Omental fat pad (tissue), 4 donors: ENCODE measurements at places on chromosomes 11 and 22. TPM values are rescaled to one million over a fixed set of nuclear protein-coding genes. Genes with fewer than 3 reads are reported as not detected.
A peak's percentile ranks its signal among the peaks of the same experiment; 100 is the strongest.

DNA sequence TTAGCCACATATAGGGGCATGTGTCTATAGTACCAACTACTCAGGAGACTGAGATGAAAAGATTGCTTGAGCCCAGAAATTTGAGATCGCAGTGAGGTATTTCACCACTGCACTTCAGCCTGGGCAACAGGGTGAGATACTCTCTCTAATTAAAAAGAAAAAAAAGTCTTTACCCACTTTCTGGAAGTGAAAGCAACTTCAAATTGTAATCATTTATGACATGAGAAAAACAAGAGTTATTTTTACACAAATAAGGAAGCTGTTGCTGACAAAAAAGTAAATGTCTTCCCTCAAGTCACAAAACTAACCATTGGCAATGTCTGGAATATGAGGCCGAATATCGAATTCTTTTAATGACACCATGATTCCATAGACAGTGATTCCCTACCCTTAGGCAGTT lies 71.4 kb downstream of the GLYATL1 start:
- no peak for DNase-seq

DNA sequence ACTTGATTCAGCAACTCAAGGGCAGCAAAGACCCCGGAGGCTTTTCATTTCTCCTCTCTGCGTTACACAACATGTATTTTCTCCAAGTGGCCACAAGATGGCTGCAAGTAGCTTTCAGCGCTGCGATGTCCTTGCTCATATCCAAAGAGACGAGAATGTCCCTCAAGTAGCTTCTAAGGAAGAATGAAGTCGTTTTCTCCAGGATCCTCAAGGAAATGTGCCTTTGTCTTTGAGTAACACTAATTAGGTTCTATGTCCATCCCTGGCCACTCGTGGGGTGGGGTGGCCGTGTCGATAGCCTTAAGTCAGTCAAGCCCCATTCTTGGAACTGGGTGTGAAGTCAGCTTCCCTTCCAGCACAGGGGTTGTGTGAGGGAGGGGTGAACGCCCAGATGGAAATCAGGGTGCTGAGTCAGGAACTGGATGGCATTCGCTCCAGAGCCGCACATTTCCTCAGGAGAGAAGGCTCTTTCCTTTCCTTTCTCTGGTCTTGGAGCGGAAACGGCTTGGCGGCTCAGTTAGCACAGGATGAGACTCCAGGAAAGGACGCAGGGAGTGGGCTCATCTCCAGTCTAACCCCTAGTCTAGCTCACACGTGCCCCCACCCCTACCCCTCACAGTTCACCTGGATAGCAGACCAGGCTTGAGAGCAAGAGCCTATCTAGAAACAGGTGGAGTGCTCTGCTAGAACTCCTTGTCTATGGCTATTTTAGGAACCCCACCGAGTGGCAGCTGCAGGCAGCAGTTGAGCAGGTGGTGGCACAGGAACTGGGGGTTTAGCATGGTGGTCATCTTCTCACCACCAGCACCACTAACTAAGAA lies 44.3 kb downstream of the NNMT start:
- DNase-seq, result no peak

- peak; percentile 5 for DNase-seq
Observed at GRCh38 chr22:44584256-44584902, 86.3 kb upstream of the RTL6 start.

- DNase-seq, result no peak
Observed at GRCh38 chr11:113270080-113270479, 44.3 kb upstream of the TTC12 start.

DNA sequence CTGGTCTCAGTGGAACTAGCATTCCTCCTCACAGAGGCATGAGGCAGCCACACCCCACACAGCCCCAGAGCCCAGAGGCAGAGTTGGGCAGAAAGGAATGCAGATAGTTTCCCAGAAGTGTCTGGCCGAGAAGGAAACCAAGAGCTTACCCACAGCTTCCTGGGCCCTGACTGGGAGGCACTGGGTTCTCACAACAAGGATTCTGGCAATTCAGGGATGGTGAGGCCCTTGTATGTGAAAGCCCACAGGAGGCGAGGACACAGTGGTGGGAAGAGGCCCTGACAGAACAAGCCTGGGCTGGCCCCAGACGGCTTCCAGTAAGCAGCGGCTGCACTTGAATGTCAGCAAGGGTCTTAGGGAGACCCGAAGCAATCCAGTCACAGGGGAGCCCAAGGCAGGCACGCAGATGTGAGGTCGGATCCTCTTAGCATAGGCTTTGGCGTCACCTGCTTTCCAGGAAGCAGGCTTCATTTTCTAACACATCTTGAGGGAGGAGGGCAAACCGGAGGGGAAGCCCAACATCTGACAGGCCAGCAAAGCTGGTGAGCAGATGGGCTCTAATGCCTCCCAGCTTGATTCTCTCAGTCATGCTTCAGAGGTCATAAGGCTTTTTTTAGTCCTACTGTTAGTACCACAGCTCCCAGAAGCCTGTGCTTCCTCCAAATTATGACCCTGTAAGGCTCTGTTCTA lies 78.3 kb upstream of the AKIP1 start:
- DNase-seq, result no peak

DNA sequence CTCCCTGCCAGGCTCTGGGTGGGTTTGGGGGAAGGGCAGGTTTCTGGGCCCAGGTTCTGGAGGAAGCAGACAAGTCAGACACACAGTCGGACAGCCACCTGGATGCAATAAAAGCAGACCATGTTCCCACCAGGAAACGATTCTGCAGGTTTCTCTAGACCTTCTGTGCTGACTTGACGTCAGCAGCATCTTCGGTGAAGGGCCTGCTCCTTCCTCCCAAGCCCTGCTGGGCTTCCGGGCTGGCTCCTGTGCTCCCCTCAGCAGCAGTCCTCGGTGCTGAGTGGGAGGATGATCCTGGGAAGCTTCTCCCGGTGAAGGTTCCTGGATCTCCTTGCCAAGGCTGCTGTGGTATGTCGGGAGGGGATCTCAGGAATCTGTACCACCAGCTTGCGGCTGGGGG lies 240.0 kb downstream of the GRIK4 start:
- no peak for DNase-seq

DNA sequence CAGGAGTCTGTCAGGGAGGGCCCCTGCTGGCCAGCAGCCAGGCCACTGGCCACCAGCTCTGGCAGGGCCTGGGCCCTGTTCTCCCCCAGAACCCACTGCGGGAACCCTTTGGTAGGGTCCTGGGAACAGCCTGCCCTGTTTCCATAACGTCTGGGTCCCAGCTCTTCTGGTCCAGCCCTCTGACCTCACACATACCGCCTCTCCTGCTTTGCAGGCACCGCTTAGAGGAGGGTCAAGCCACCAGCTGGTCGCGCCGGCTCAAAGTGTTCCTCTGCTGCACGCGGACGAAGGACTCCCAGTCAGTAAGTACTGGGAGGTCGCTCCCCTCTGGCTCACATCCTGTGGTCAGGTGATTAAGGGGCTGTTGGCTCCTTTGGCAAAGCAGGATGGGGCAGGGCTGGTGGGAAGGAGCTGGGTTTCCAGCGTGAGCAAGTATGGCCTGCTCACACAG lies 26.6 kb upstream of the MYRF start:
- DNase-seq, result no peak

DNA sequence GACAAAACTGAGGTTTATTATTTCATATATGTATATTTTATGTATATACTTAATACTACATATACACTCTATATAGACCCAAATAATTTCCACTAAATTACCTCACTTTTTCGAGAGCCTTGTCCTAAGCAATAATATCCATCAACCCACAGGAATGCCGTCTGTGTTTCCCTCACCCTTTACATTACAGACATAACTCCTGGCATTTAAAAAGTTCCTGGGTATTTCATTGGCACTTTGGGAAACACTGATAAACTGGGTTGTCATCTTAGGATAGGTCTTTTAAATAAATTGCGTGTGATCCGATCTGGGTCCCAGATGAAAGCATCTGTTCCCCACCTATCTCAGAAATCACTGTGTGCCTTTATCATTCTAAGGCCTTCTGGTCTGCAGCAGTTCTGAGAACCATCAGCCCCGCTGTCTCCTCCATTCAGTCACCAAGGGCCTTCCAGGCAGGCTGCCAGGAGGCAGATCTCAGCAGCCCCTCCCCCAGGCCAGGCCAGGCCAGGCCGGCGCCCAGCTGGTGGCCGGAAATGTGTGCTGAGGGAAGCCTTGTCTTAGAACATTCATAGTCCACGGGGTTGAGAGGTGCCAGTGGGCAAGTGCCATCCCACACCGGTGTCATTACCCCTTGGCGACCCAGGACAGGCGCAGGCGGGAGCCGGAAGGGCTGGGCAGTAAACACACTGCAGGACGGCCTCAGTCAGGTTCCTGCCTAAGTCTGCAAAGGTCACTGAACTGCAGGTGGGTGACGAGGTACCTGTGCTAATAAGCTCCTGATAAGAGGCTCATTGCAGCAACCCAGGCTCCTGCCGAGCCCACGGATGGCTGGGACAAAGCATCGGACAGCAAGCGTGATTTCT lies 3.3 kb downstream of the FGF19 start:
- no peak for DNase-seq

- DNase-seq, result peak; percentile 67
Observed at GRCh38 chr22:24803064-24803542, 2.9 kb upstream of the SGSM1 start.

- DNase-seq, result no peak
Observed at GRCh38 chr11:130166457-130166784, 6.8 kb downstream of the ST14 start.

GRCh38 chr11:12319461-12319951 lies 57.9 kb upstream of the PARVA start:
- DNase-seq, result no peak

DNA sequence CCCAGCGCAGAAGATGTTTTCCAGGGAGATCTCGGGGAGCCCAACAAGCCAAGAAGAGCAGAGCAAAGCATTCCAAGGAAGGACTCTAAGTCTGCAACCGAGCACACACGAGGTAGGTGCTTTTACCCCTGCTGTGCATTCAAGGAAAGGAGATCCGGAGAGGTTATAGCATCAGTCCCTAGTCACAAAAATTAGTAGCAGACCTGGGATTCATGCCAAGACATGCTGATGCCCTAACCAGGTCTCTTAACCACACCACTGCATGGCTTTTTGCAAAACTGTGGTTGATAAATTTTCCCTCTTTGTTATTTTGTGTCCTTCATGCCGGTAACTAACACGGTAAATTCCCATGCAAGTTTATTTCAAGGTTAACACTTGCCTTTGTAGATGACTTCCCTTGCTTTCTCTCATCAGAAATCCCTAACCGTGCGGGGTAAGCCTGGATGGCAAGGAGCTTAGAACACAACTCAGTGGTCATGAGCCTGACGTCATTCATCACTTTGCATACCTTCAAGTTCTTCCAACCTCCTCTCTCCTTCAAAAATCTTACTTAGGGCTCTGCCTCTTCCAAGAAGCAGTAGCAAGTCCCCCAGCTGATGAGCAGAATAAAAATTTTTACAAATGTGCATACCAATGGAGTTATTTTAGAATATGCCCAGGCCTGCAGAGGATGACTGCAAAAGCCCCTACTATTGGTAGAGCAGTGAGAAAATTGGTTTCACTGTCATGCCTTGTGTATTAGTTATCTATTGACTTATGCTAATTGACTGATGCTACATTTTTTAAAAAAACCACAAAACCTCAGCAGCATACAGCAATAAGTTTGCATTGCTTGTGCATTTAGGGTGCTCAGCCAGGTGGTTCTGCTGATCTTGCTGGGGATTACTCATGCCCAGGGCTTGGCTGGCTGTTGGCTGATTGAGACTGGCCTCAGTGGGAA lies 465.1 kb downstream of the MN1 start:
- no peak for DNase-seq

GRCh38 chr11:33790040-33790439 lies 15.7 kb upstream of the FBXO3 start:
- no peak for DNase-seq

- no peak for DNase-seq
Observed at GRCh38 chr22:50531546-50531961, 1.7 kb upstream of the TYMP start.

DNA sequence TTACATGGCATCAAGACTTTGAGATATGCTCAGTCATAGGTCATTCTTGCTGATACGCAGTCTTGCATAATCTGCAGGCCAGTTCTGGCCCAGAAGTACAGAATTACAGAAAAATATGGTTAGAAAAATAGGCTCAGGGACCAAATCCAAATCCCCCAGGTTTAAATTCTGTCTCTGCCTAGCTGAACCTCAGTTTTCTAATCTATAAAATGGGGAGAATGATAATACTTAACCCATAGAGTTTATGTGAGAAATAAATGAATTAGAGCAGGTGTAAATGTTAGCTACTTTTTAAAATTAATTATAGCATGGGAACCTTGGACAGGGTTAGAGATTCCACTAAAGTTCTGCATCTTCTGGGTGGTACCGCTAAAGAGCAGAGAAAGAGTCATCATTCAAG lies 52.3 kb upstream of the FAM181B start:
- no peak for DNase-seq

DNA sequence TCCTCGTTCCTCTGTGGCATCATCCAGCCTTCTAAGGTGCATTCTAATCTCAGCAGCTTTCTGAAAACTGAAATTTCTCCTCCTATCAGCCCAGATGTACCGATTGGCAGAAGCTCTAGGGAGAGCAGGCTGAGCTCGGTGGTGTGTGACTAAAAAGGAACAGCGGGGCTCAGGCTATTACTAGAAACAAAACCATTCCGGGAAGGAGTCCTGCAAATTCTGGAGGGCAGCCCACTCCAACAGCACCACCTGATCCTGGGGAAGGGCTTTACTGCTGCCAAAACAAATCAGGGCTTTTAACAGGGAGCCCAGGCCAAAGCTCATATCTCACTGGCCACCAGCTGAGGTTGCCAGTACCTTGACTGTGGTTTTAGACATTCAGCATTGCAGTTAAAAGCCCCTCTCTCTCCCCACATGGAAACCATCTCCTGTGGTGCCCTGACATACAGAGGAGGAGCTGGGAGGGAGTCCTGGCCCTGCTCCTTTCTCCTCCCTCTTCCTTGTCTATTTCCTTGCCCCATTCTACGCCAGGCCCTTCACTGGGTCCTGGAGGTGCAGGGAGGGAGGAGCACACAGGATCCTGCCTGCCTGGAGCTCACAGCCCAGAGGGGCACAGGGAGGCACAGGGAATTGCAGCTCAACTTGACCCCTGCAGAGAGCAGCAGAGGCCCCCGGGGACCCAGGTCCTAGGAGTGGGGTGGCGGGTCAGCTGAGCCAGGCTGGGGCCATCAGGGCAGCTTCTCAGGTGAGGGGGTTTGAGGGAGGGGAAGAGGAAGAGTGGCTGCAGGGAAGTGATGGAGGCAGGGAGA lies 889 bp downstream of the PLAAT4 start:
- no peak for DNase-seq

GRCh38 chr11:46673713-46674462 lies 26.5 kb downstream of the ARHGAP1 start:
- DNase-seq, result no peak

- no peak for DNase-seq
Observed at GRCh38 chr11:116955949-116956348, 118.5 kb upstream of the APOA1 start.

DNA sequence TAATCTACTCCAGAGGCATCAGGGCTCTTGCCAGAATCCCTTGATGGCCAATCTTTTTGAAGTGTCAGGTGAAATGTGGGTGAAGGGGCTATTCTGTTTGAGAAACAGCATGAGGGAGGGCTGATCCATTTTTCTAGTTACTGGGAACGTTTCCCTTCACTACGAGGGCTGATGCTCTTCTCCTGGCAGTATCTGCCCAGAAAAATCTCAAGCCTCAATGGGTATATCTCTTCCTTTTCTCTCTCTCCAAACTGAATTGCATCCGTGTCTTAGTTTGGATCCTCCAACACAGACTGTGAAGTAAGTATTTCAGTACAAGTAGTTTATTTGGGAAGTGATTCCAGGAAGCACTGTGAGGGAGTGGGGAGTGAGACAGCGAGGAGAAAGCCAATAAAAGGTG lies 113.0 kb upstream of the NAV2 start:
- DNase-seq, result no peak

- no peak for DNase-seq
Observed at GRCh38 chr11:135008001-135008405, 596.0 kb upstream of the B3GAT1 start.

The AIFM3 gene
- 2.6 TPM for total RNA-seq

The DLG2 gene
- total RNA-seq, result 13.2 TPM

The PACSIN2 gene
- total RNA-seq, result 63.4 TPM

The OR5AP2 gene
- total RNA-seq, result not detected
